ENCODE measurements at places on chromosomes 3 and 15.

GRCh38 chr3:172635588-172635987, 75.3 kb downstream of the NCEH1 start:
- DNase-seq = no peak

DNA sequence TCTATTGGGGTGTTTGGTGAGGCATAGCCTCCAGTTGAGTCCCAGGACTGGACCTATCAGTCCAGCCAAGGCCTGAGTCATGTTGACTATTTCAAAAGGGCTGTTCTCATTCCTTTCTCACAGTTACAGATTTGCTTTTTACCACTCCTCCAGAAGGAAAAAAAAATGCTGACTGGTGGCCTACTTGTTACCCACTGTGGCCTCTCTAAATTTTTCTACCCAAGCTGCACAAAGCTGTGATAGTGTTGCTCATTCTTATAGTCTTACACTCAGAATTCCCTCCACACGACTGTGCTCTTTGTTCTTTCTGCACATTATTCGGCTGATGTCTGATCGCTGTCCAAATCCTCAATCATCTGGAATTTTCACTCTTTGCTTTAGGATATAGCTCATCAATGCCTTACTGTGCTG, 1142.2 kb downstream of the IGSF11 start:
- DNase-seq = no peak

DNA sequence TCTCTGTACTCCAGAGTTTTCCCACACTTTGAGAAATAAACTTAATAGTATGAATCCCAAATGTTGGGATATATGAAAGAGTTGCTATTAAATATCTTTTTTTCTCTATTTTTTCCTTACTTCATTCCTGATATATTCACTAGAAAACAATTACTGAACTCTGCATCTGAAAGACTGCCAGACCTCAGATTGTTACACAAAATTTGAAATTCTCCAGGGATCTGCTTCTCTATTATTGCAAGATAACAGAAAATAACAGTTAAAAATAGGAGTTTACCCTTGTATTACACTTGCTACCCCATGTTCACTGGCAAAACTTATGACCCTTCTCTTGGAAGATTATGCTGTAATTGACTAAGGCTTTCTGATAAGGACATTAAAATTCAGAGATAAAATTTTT, 11.7 kb upstream of the P3H2 start:
- no peak for DNase-seq

GRCh38 chr3:120145542-120146285, 51.5 kb upstream of the GSK3B start:
- DNase-seq = peak; percentile 70

DNA sequence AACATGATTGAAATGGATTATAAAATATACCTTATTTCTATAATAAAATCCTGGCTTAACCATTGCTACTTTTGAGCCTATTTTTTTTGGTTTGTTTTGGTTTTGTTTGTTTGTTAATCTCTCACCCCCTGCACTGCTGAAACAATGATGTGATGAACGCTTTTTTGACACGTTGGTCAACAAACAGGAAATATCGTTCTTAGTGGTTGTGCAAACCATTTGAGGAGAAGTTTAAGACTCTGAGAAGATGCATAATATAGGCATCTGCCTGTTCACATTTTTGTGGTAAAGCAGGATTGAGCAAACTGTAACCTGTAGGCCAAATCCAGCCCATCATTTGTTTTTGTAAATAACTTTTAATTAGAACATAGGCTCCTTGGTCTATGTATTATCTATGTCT, 75.5 kb upstream of the MDFIC2 start:
- DNase-seq = no peak

DNA sequence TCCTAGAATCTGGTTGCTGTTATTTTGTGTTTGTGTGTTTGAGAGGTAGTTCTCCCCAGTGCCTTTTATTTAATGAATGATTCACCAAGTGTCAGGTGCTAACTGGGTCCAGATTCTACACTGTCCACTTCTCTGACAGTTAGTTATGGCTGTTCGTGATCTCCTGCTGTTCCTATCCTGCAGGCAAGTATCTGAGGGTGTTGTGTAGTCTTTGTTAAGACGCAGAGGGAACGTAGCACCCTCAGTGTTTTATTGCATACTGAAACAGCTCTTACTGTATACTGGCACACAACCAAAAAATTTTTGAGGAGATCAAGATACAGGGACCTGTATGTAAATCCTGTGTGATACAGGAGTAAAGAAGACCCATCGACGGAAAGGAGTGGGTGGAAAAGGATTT, 1271.3 kb downstream of the ROBO1 start:
- DNase-seq = no peak

- DNase-seq = no peak
These were observed 156.4 kb upstream of the RASGRP1 start for GRCh38 chr15:38720893-38721567.

DNA sequence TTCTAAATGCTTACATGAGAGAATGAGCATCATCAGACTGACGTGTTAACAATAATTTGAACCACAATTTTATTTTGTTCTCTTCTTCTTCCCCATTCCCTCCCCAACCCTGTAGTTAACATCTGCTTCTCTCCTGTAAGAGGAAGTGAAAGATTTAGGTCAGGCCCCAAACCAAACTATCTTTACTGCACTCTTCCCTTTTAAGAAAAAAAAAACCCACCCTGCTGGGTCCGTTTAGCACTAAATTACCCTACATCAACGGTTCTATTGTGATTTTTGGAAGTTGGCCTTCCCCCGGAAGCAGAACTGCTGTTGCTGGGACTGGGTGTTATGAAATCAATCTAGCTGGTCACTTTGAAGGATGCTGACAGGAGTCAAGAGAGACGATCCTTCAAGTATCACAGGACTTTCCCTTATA, 49.4 kb downstream of the NFKBIZ start:
- no peak for DNase-seq

- no peak for DNase-seq
These were observed 29.9 kb upstream of the FLNB start for GRCh38 chr3:57978316-57978715.

- DNase-seq = no peak
These were observed 195.8 kb downstream of the CDIN1 start for GRCh38 chr15:36775209-36775608.

- no peak for DNase-seq
These were observed 528.2 kb downstream of the GABRG3 start for GRCh38 chr15:27499191-27499590.

- no peak for DNase-seq
These were observed 109.0 kb upstream of the PDZRN3 start for GRCh38 chr3:73733746-73734145.

DNA sequence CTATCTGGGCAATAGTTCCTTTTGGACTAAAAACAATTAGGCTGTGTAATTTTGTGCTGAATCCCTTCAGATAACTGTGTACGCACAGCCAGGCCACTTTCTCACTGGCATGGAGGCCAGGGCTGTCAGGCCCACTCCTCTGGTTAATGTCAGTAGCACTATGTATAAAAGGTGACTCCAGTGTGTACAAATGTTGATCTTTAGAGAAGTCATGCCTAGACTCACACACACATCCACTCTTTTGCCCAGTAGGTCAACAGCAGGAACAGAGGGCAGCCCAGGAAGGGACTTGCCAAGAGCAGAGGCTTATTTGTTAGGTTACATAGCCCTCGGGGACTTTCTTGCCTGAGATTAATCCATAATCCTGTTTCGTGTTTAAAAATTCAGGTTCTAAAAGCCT, 416.6 kb upstream of the WNT5A start:
- no peak for DNase-seq

- no peak for DNase-seq
These were observed 86.0 kb downstream of the PLXNA1 start for GRCh38 chr3:127068871-127069270.
